ENCODE measurements at places on chromosomes 5 and 9.

DNA sequence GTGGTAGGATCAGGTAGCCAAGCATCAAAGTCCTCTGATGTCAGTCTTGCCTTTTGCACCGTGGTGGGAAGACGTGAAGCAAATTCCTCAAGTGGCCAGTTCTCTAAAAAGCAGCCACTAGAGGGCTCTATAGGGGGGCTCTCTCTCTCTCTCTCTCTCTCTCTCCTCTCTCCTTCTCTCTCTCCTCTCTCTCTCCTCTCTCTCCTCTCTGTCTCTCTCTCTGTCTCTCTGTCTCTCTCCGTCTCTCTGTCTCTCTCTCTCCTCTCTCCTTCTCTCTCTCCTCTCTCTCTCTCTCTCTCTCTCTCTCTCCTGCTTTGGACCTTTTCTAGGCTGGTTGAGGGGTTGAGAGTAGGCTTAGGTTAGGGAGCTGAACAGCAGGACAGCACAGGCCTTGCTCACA is 13.9 kb upstream of the OSMR start:
- DNase-seq = no peak

DNA sequence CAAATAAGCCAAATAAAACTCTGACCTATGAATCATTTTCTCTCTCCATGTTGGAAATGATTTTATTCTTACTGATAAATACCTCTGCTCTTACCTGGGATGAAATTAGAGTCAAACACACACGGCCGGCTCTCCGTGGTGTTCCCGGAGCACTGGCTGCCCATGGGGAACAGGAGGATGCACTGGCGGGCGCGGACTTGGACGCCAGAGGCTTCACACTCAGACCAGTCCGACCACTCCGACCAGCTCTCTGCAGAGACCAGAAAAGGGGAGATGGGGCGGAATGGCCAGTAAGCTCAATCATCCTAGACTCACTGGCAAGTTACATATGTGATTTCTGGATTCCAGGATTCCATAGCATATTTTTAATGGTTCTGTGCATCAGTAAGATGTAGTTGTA is 494.1 kb downstream of the SEMA5A start:
- no peak for DNase-seq

DNA sequence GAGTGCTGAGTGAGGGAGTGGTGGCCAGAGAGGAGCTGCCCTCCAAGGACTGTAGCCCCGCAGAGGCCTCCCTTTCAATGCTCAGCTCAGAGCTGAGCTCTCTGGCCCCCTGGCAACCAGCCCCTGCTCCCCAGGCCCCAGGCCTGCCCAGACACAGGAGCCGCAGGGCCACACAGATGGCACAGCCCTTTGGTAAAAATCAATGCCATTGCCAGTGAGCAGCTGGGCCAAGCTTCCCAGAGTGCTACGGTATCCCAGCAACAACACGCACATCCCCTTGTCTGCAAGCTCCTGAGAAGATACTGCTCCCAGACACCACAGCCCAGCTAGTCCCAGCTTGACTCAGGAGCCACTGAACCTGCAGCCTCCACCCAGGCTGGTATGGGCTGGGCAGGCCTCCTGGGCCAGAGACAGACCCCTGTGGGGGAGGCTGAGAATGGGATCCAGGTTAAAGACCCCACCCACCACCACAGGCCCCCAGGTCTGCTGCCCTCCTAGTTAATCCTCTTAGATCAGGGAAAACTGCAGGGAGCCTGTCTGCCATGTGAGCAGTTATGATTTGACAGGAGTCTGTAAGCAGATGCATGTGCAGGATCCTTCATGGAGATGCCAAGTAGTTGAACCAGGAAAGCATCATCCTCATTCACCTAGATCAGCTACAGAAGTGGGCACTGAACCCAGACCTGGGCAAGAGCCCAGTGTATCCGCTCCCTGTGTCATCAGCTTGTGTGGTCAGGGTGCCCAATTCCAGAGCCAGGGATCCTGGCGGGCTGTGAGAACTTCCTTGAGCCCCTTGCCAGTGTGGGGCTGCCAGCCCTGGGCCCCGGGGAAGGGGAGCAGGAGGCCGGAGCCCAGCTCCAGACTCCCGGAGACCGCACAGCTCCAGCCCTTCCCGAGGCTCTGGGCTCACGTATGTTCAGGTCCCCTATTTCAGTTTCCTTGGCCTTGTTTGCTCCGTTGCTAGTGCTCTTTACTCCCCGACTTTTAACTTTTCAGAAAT is 26.7 kb upstream of the ADAMTS2 start:
- no peak for DNase-seq

DNA sequence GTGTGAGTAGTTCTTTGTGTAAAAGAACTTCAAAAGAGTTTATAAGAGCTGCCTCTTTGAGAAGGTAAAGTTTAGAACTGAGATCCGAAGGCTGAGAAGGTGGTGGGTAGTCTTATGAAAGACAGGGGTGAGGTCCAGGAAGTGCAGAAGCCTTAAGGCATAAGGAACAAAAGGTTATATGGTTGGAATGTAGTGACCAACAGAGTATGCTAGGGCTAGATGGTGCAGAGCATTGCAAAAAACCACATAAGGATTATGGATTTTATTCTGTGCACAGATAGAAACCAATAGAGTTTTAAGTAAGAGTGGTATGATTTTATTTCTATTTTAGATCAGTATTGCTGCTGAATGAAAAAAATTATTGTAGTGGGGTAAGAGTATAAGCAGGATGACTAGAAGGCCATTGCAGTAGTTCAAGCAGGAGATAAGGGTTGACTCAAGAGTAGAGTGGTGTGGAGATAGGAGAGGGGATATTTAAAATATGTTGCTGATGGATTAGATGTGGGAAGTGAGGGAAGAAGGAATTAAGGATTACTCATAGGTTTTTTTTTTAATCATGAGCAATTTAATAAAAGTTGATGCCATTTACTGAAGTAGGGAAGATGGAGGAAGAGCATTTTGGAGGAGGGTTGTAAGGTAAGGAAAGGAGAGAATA is 3.7 kb downstream of the RECK start:
- DNase-seq = no peak

DNA sequence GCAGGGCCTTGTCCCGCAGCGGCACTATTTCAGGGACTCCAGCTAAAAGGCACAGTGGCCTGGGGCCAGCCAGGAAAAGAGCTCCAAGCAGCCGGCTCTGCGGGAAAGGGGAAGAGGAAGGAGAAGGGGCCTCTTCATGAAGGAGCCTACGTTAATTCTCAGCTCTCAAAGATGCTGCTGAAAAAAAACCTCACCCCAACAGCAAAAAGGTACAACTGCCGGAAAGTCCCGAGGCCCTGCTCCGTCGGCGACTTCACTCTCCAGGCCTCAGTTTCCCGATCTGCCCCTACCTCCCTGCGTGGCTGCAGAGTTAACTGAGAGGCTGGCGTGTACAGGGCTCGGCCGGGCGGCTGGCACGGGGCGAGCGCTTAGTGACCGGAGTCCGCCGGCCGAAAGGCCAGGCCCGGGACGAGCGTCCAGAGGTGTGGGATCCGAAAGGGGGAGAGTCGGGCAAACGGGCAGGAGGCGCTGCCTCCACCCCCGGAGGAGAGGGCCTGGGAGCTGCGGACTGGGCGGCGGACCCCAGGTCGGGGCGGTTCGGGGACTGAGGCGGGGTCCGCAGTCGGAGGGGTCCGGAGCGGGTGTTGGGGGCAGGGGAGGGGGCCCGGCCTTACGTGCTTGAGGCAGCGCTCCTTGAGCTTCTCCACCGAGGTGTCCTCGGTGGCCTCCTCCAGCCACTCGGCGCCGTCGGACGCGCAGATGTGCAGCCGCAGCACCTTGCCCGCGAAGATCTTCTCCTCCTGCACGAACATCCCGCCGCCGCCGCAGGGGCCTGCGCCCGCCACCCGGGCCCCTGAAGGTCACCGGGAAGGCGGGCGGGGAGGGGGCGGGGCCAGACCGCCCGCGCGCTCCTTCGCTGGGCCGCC is 529 bp downstream of the UBAC1 start:
- no peak for DNase-seq

DNA sequence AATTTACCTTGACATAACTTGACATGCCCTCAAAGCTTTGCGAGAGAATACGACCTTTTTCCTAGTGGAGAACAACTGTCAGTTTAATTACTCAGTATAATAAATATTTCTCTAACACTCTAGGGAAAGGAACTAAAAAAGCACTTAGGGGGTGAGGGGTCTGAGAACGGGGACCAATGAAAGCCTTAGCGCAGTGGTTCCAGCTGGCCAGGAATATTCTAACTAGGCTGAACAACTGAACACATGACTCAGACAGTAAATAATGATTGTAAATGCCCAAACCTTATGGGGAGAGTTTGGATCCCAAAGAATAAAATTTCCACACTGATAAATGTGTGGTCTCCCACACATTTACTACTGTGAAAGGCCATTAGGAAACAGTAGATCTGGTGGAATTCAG is 14.9 kb downstream of the MYO10 start:
- no peak for DNase-seq

- no peak for DNase-seq
Observed at GRCh38 chr9:95509851-95510708, 6.7 kb downstream of the PTCH1 start.

GRCh38 chr5:126883564-126884245 is 106.8 kb downstream of the LMNB1 start:
- no peak for DNase-seq

DNA sequence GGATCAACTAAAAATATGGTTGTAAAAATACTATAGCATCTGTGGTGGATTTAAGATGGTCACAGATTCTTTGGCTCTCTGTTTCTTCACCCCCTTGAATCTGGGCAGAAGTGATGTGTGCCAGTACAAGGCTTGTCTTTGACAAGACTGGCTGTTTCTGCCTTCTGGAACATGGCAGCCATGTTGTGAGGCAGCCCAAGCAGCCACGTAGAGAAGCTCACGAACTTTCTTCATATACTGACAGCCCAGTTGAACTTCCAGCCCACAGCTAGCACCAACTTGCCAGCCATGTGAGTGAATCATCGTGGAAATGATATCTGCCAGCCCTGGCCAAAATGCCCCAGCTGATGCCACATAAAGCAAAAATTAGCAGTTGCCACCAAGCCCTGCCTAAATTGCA is 110.8 kb downstream of the BOD1 start:
- DNase-seq = no peak

DNA sequence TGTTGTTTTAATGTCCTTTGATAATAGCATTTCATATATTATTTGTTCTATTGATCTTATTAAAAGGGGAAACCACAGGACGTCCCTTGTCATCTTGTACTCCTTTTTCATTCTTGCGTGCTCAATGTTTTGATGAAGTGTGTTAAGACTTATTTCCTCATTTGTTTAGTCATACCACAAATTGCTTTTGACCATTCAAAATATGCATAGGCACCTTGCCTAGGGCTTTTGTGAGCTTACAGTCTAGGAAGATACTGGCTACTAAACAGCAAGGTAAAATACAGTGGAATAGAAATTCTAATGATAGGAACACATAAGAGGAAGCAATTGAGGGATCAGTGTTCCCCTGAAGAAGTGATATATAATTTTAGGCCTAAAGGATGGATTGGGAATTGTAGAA is 190.3 kb downstream of the WDR70 start:
- DNase-seq = no peak

DNA sequence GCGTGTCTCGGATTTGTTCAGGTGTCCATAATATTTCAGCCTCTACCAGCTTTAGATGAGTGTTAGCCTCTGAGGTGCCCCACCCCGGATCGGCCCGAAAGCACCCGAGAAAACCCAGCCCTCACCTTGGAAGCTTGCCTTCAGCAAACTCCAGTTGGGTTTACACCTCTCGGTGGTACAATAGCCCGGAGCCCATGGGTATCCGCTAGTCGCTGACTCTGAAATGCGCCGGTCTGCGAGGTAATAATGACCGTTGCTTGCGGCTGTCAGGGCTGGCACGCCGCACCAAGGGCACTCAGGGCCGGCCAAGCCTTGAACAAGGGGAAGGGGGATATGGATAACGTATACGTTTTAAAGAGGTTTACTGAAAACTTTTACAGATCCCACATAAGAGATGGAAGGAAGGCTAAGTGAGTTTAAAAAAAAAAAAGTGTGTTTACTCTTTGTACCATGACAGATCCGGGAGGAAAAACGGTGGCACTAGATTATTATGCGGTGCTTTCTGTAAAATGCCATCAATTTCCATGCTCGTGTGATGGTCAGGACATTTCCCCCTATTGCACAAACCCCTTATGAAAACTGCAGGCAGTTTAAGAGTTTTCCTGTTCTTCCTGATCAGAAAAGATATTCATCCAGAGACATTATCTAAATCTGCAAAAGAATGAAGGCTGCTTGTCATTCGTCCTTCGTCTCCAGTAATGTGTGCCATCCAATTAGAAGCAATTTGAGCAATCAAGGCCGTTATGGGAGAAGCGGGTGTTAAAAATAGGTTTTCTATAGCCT is 124.2 kb downstream of the TMEM161B start:
- no peak for DNase-seq

DNA sequence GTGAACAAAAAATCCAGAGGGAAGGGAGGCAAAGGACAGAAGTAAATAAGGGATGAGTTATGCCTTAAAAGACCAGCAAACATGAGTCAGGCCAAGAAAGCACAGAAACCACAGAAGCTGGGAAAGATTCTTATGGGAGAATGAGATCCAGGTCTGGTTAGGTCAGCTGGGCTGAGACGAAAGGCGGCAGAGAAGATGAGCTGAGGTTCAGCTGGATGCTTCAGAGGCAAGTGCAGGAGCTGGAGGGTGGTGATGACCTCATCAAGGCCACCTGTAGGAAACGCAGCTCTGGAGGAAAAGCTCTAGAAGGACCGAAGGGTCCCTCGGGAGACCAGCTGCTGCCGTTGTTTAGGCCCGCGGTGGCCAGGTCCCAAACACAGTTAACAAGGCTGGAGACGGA is 152.0 kb downstream of the MYO10 start:
- no peak for DNase-seq

- no peak for DNase-seq
Observed at GRCh38 chr5:158845941-158846340, 253.8 kb downstream of the EBF1 start.

- DNase-seq = no peak
Observed at GRCh38 chr9:127761491-127761956, 16.9 kb downstream of the SH2D3C start.

Data from stimulated activated CD4-positive, alpha-beta T cell treated with anti-CD3 and anti-CD28 coated beads, Interleukin-12 subunit alpha, Interleukin-12 subunit beta, amount 100 ng/mL, for 4 hours (primary cell).